ENCODE measurements at places on chromosomes 1 and 21. TPM values are rescaled to one million over a fixed set of nuclear protein-coding genes. Genes with fewer than 3 reads are reported as not detected.

The NBPF26 gene
- 17.2 TPM for total RNA-seq

The ZNF593OS gene
- not detected for total RNA-seq

The TMEM81 gene
- total RNA-seq = 0.49 TPM

The ALG6 gene
- 6.3 TPM for total RNA-seq

The MROH7 gene
- 2.1 TPM for total RNA-seq

The ZBTB37 gene
- 4.5 TPM for total RNA-seq

The FCER1A gene
- not detected for total RNA-seq

The DIO1 gene
- 29.8 TPM for total RNA-seq

- DNase-seq = no peak
These were observed 230.9 kb downstream of the GPR52 start for GRCh38 chr1:174678657-174679056.

- no peak for DNase-seq
These were observed 16.8 kb downstream of the GNG4 start for GRCh38 chr1:235632506-235633401.

- DNase-seq = no peak
These were observed 13.9 kb downstream of the ARID4B start for GRCh38 chr1:235313931-235314678.

- no peak for DNase-seq
These were observed 42.4 kb upstream of the AK4 start for GRCh38 chr1:65105596-65105995.

DNA sequence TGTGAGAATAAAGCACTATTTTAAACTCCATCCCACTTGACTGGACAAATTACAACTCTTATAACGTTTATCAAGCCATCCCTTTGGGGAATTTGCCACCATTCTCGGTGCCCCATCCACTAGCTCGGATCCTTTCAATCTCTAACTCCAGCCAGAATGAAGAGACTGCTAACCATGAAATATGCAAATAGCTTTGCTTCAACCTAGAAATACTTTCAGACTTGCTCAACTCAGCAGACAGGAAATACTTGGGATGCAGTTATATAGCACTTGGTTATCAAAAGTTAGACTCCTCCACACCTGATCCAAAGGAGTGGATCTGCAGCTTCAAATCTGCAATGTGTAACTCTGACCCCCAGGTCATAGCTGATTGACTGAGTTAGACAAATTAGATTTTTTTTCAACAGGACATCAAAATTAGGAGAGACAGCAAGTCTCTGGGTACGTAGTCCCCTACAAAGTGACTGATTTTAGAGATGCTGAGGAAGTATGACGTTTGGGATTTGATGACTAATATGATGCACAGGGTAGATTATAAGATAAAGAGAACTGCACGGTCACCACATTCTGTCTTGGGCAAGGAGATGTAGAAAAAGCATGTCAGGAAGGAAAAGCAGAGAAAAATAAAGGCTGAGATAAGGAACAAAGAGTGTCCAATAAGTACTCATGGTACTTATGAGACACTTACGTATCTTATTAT is 496.0 kb downstream of the AGBL4 start:
- DNase-seq = no peak

GRCh38 chr1:3321559-3322449 is 132.7 kb upstream of the ARHGEF16 start:
- no peak for DNase-seq

DNA sequence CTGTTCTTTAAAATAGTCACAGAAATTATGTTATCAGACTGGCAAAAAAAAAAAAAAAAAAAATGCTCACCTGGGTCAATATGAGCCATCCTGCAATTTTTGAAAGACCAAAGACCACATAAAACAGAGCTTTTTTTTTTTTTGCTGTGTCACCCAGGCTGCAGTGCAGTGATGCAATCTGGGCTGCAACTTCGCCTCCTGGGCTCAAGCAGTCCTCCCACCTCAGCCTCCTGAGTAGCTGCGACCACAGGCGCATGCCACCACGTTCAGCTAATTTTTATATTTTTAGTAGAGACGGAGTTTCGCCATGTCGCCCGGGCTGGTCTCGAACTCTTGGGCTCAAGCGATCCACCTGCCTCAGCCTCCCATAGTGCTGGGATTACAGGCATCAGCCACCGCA is 62.8 kb downstream of the RGS13 start:
- DNase-seq = no peak

- no peak for DNase-seq
These were observed 29.5 kb downstream of the WDR4 start for GRCh38 chr21:42849759-42850412.

DNA sequence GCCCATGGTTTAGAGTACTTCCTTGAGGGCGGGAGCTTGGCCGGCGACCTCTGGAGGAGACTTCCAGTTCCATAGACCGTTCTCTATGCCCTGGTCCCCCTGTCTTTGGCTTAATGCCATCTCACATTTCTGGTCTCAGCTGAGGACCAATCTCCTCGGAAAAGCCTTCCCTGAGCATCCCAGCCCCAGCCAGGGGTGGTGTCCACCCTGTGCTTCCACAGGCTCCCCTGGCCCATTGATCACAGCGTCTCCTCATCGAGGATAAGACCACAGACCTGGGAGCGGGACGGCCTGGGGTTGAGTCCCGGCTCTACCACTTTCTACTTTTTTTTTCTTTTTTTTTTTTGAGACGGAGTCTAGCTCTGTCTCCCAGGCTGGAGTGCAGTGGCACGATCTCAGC is 14.5 kb downstream of the WNT4 start:
- DNase-seq = no peak

GRCh38 chr21:35829067-35829466 is 231.3 kb downstream of the SETD4 start:
- DNase-seq = no peak

DNA sequence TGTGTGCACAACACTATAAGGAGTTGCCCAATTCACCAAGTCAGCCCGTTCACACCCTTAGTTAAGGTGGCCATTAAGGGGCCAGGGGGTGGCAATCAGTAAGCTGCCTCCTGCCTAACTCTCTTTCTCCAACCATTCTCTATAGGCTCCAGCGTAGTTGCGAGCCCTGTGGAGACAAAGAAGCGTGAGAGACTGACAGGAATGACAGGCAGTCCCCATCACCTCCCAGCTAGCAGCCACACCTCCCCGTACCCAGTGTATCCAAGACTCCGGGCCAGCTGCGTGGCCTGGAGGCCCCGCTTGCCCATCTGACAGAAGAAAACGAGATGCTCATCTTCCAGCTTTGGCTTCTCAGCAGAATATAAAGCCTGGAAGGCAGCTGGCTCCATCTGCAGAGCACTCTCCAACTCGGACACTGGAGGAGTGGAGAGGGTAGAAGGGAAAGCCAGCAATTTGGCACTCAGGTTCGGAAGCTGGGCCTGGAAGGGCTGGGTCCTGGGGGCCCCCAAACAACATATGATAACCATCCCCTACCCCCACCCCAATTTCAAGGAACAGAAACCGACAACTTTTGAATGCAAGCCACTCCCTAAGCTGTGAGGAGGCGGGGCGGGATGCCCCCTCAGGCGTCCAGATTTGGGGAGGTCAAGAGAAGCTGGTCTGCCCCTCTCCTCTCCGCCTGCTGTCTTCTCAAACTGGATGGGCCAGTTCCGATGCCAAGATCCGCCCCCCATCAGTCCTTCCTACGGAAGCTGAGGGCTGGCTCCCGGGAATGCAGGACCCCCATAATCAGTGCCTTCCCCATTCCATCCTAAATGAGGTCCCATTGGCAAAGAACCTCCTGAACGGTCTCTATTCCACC is 872 bp downstream of the TSTD1 start:
- no peak for DNase-seq

DNA sequence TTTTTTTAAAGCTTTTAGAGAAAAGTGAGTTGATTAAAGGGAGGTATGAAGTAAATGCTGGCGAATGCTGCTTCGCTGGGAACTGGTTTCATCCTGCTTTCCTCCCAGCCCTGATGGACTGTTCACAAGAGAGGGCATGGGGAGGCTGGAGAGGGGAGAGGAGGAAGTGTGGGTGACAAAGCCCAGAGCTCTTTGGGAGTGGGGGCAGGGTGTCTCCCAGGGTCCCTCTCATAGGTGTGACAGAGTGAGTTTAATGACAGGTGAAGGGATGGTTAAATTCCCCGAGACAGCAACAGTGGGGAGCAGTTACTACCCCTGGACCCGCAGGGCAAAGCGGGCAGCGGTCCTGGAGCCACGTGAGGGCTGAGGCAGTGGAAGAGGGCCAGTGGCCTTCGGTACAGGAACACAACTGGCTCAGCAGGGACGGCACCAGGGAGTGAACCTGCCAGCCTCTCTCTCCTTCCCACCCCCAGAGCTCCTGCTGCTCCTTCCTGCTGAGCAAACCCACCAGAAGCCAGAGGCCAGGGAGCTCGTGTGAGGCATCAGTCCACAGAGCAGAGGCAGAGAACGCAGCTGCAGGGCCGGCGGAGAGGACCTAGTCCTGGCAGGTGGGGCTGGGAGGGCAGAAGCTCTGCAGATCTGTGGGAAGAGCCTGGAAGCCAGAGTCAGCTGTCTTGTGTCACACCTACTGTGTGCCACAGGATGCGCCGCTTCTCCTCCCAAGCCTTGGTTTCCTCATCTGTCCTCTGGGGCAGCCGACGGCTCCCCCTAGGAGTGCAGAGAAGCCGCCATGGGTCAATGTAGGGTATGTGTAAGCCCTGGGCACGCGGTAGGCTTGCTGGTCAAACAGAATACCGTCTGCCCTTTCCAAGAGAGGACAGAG is 20.9 kb upstream of the LRP8 start:
- DNase-seq = peak; percentile 6
